ENCODE measurements at places on chromosomes 11 and 22. TPM values are rescaled to one million over a fixed set of nuclear protein-coding genes. Genes with fewer than 3 reads are reported as not detected.

TMEM86A gene
- 0.15 TPM for total RNA-seq

MUC5B gene
- not detected for total RNA-seq

SNU13 gene
- 277 TPM for total RNA-seq

NPTXR gene
- total RNA-seq, result 1.4 TPM

THOC5 gene
- total RNA-seq, result 54.8 TPM

MFNG gene
- 90.9 TPM for total RNA-seq

GRCh38 chr22:44221710-44222475 is 41.2 kb downstream of the PARVG start:
- no peak overlapping the region for H3K4me3 ChIP-seq
- no peaks in the 10 kb centered on the region for H3K36me3 ChIP-seq
- H3K27ac ChIP-seq, result no peak overlapping the region
- no peaks in the 10 kb centered on the region for H3K4me1 ChIP-seq
- peaks cover 2% of the 10 kb centered on the region for H3K27me3 ChIP-seq

DNA sequence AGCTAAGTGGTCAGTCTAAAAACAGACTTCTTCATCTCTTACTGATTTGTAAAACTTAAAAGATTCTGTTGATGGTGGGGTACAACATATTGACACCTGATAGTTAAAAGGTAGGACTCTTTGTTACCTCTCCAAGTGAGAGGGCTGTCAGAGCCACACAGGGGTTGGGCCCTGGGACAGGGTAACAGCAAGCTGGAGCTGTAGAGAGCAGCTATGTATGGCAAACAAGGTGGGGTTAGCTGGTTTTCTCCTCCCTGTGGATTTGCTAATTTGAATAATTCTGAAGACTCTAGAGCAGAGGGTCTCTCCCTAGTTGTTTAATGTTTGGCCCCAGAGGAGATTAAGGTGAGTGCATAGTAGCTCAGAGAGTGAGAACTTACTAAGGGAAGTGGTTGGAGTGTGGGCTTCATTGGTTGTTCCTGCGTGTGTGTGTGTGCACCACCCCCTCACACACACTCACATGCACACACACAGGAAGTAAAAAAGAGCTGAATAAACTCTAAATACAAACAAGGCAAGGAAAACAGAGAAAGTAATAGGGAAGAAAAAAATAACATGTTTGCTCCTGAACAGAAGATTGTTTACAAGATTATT is 9.2 kb upstream of the GAS2 start:
- no peak overlapping the region for H3K4me3 ChIP-seq
- H3K27ac ChIP-seq, result peak overlapping the region; percentile 47
- H3K36me3 ChIP-seq, result peaks cover 2% of the 10 kb centered on the region
- peak; percentile 17 for DNase-seq
- peaks cover 18% of the 10 kb centered on the region for H3K4me1 ChIP-seq

GRCh38 chr11:34351687-34352469 is 5.9 kb downstream of the ABTB2 start:
- peaks cover 4% of the 10 kb centered on the region for H3K36me3 ChIP-seq
- H3K27me3 ChIP-seq, result peaks cover 27% of the 10 kb centered on the region
- no peak overlapping the region for H3K4me3 ChIP-seq
- DNase-seq, result no peak
- H3K27ac ChIP-seq, result no peak overlapping the region

- DNase-seq, result peak; percentile 53
- no peaks in the 10 kb centered on the region for H3K27me3 ChIP-seq
- peaks cover 12% of the 10 kb centered on the region for H3K4me1 ChIP-seq
- H3K36me3 ChIP-seq, result peaks cover 2% of the 10 kb centered on the region
Measured at GRCh38 chr11:36441610-36442208, 68.4 kb downstream of the TRAF6 start.

GRCh38 chr11:74019104-74019738 is 10.3 kb upstream of the UCP3 start:
- H3K36me3 ChIP-seq, result peaks cover 10% of the 10 kb centered on the region
- H3K27ac ChIP-seq, result no peak overlapping the region
- H3K4me3 ChIP-seq, result no peak overlapping the region
- no peaks in the 10 kb centered on the region for H3K27me3 ChIP-seq
- H3K4me1 ChIP-seq, result peaks cover 25% of the 10 kb centered on the region

DNA sequence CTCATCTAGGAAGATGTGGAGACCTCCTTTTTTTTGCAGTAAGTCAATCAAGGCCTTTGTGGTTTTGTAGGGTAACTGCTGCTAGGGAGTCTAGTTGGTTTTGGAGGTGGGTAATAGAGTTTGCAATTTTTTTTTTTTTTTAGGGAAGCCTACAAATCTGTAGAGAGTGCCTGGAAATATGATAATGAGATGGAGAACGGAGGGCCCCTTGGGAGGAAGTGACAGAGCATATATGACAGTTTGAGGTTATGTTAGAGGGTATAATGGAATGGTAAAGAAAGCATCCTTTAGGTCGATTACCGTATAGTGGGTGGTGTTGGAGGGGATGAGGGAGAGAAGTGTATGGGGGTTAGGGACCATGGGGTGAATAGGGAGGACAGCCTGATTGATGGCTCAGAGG is 98.3 kb downstream of the ELP4 start:
- H3K4me1 ChIP-seq, result no peaks in the 10 kb centered on the region
- no peaks in the 10 kb centered on the region for H3K27me3 ChIP-seq
- no peak overlapping the region for H3K27ac ChIP-seq
- no peak for DNase-seq
- H3K4me3 ChIP-seq, result no peak overlapping the region

- peak; percentile 53 for DNase-seq
- peaks cover 30% of the 10 kb centered on the region for H3K36me3 ChIP-seq
- H3K4me1 ChIP-seq, result no peaks in the 10 kb centered on the region
- no peak overlapping the region for H3K27ac ChIP-seq
- no peaks in the 10 kb centered on the region for H3K27me3 ChIP-seq
- H3K4me3 ChIP-seq, result no peak overlapping the region
Measured at GRCh38 chr22:37472418-37473006, 13.7 kb downstream of the MFNG start.

DNA sequence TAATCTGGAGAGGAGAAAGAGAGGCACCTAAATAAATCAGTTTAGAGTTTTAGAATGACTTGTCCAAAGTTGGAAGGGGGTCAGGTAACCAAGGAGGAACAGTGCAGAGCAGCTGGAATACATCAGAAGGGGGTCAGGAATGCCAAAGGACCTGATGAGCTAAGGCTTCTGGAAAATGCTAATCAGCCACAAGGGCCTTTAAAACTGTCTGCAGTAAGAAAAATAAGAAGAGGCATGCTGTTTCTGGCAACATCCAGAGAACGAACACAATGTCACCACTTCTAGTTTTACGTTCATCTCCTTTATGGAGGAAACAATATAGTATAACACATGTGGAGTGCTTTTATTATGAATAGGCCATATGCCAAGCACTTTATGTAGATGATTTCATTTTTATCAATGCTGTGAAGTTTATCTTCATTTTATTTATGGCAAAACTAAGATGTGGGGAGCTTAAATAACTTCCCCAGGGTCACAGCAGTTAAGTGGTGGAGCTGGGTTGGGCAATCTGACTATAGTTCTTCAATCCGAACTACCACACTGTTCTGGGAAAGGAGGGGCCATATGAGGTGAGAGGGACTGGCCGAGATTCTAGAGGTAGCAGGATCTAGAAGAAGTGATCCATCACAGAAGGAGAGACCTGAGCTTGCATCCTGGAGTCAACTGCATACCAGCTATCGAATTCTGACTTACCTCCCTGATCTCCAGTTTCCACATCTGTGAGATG is 22.6 kb downstream of the ACO2 start:
- peaks cover 17% of the 10 kb centered on the region for H3K4me1 ChIP-seq
- no peak overlapping the region for H3K27ac ChIP-seq
- H3K4me3 ChIP-seq, result no peak overlapping the region
- H3K36me3 ChIP-seq, result no peaks in the 10 kb centered on the region

GRCh38 chr11:11669233-11669846 is 47.5 kb upstream of the GALNT18 start:
- no peaks in the 10 kb centered on the region for H3K36me3 ChIP-seq
- no peak for DNase-seq
- no peaks in the 10 kb centered on the region for H3K4me1 ChIP-seq
- H3K27ac ChIP-seq, result no peak overlapping the region
- peaks cover 17% of the 10 kb centered on the region for H3K27me3 ChIP-seq

GRCh38 chr11:61870541-61871031 is 20.8 kb downstream of the FADS3 start:
- H3K4me3 ChIP-seq, result no peak overlapping the region
- H3K36me3 ChIP-seq, result no peaks in the 10 kb centered on the region
- DNase-seq, result no peak
- no peak overlapping the region for H3K27ac ChIP-seq
- H3K4me1 ChIP-seq, result peaks cover 2% of the 10 kb centered on the region

- H3K27ac ChIP-seq, result no peak overlapping the region
- no peaks in the 10 kb centered on the region for H3K36me3 ChIP-seq
- no peak for DNase-seq
- H3K4me3 ChIP-seq, result no peak overlapping the region
- no peaks in the 10 kb centered on the region for H3K27me3 ChIP-seq
Measured at GRCh38 chr11:128105950-128106349, 481.4 kb downstream of the ETS1 start.

DNA sequence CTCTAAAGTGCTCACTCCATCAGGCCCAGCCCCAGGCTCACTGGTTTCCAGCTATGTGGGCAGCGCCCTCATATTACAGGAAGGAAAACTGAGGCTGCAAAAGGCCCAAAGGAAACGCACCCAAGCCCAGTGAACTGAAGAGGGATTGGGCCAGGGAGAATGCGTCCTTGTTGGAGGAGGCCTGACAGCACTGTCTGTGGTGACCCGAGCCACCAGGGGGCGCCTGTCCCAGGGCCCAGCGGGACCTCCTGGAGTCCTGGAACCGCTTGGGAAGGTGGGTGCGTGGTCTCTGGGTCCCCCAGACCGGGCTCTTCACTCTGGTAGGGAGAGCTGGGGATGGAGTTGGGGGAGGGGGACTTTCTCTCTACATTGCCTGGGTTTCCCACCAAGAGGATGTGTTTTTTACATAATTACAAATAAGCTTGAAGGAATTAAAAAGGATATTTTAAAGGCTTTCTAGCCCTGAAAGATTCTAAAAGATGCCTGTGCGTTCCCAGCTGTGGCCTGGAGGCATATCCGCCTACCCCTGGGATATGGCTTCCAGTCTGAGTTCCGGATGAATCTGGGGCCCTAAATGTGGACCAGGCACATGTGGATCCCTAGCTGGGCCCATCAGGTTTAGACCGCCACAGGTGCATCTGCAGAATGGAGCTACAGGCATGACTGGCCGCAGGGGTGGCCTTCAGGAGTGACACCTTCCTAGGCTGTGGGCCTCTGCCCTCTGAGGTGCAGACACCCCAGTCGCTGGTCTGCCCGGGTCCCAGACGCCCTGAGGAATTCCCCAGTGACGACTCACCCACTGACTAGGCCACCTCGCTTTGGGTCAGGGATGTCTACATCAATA is 4.2 kb downstream of the SPI1 start:
- peaks cover 23% of the 10 kb centered on the region for H3K4me1 ChIP-seq
- H3K36me3 ChIP-seq, result no peaks in the 10 kb centered on the region
- no peak overlapping the region for H3K4me3 ChIP-seq
- no peak overlapping the region for H3K27ac ChIP-seq
- H3K27me3 ChIP-seq, result no peaks in the 10 kb centered on the region

DNA sequence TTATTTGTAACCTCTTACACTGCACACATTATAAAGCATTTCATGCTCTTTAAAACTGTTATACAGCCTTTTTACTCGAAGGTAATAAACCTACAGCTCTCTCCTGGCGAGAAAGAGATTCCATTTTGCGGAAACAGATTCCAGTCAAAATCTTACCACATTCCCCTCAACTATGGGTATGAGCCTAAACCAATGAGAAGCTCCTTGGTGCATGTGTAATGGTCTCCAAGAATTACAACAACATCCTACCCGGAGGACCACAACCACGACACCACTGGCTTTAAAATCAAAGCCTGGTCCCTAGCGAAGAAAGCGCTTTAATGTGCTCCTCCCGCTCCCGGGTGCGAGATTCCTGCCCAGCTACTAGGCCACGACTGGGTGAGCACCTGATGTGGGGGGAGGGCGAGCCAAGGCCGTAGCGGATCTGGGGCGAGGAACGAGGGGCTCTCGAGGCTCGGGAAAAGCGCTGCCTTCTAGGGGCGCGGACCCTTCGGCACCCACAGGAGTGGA is 821 bp downstream of the CELF1 start:
- H3K27me3 ChIP-seq, result no peaks in the 10 kb centered on the region
- peaks cover 47% of the 10 kb centered on the region for H3K4me1 ChIP-seq
- peak overlapping the region; percentile 95 for H3K27ac ChIP-seq
- DNase-seq, result peak; percentile 47

- DNase-seq, result peak; percentile 88
- peaks cover 16% of the 10 kb centered on the region for H3K4me1 ChIP-seq
- peak overlapping the region; percentile 80 for H3K4me3 ChIP-seq
- no peaks in the 10 kb centered on the region for H3K27me3 ChIP-seq
- no peaks in the 10 kb centered on the region for H3K36me3 ChIP-seq
Measured at GRCh38 chr22:41022470-41023298, 69.7 kb upstream of the EP300 start.

GRCh38 chr11:65482306-65482850 is 16.5 kb upstream of the MALAT1 start:
- DNase-seq, result no peak
- no peaks in the 10 kb centered on the region for H3K27me3 ChIP-seq
- H3K4me1 ChIP-seq, result peaks cover 31% of the 10 kb centered on the region
- H3K4me3 ChIP-seq, result no peak overlapping the region

DNA sequence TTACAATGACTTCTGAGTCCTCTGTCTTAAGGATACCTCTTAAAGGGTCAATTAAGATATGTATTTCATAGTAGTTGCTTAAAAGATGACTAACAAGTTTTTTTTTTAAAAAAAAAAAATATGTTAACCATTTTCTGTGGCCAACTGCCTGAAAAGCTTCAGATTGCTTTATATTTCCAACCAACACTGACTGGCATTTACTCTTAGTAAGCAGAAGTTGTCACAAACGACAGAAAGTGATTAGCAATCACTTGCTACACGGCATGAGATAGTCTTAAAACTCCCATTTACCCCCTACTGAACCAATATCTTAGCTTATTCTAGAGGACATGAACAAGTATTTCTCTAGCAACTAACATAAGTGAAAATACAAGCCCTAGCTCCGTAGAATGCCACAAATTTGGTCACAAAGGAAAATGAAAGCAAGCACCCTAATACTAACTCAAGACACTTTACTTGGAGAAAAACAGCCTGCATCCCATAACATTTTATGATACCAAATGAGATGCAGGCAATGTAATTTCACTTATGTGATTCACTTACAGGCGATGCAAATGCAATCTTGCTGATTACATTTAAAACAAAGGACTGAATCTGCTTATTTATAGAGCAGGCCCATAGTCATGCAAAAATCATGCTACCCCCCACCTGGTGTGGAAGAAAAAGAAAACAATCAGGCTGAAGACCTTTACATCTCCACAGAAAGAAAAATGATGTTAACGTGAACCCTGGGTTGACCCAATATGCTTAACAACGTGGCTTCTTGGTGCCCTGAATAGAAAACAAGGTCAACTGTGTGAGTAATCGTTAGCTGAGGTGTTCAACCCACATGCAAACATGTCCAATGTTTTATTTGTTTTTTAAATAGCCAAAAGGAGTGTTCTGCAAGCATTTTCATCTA is 25.7 kb downstream of the MPPED2 start:
- H3K27ac ChIP-seq, result no peak overlapping the region
- H3K4me1 ChIP-seq, result no peaks in the 10 kb centered on the region
- no peak for DNase-seq
- no peaks in the 10 kb centered on the region for H3K27me3 ChIP-seq
- peaks cover 1% of the 10 kb centered on the region for H3K36me3 ChIP-seq
- no peak overlapping the region for H3K4me3 ChIP-seq
